Osteoblast (primary cell): ENCODE measurements at places on chromosomes 2 and 18. TPM values are rescaled to one million over a fixed set of nuclear protein-coding genes. Genes with fewer than 3 reads are reported as not detected.

GRCh38 chr18:44741511-44741910 is 60.8 kb downstream of the SETBP1 start:
- no peak overlapping the region for H3K4me3 ChIP-seq
- no peaks in the 10 kb centered on the region for H3K36me3 ChIP-seq
- H3K27me3 ChIP-seq = no peaks in the 10 kb centered on the region

Gene ANKRD30B
- 6.9 and 11.5 TPM in 2 replicates for total RNA-seq

Gene SPATS2L
- 74.6 and 85.2 TPM in 2 replicates for total RNA-seq

- no peak overlapping the region for H3K27ac ChIP-seq
- peaks cover 4% of the 10 kb centered on the region for H3K27me3 ChIP-seq
- DNase-seq = no peak
- H3K36me3 ChIP-seq = no peaks in the 10 kb centered on the region
- peaks cover 14% of the 10 kb centered on the region for H3K4me1 ChIP-seq
These were observed 5.6 kb downstream of the ARL4C start for GRCh38 chr2:234491281-234491680.

Gene TMEM150A
- 17.7 and 20.6 TPM in 2 replicates for total RNA-seq

DNA sequence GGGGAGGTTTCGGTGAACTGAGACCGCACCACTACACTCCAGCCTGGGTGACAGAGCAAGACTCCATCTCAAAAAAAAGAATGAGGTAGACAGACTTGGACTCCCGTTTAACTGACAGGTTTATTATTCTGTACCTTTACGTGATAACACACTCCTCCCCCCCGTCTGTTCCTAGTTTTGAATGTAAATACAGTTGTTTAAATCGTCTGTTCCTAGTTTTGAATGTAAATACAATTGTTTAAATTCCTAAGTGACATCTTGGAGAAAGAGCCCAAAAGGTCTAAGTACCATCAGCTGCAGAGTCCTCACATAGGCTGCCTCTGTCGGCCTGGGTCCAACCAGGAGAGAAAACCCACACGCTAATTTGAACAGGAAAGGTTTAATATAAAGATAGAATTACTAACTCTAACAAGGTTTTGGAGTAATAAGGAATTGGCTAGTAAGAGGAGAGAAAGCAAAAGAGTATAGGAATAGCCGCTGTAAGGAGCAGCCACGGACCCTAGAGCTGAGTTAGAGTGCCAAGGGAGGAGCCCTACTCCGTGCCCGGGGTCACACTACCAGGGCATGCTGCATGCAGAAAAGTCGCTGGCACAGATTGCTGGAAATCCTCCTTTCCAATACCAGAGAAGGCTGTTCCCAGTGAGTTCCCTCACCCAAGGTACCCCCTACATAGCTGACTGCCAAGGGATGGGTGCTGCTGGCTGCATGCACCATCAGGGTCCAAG is 83.5 kb upstream of the RANBP2 start:
- peaks cover 48% of the 10 kb centered on the region for H3K4me1 ChIP-seq
- no peaks in the 10 kb centered on the region for H3K27me3 ChIP-seq
- H3K36me3 ChIP-seq = no peaks in the 10 kb centered on the region

- H3K4me1 ChIP-seq = peaks cover 15% of the 10 kb centered on the region
- H3K4me3 ChIP-seq = no peak overlapping the region
- no peak for DNase-seq
- no peaks in the 10 kb centered on the region for H3K27me3 ChIP-seq
These were observed 63.8 kb downstream of the HAUS1 start for GRCh38 chr18:46167971-46168370.

GRCh38 chr2:236755278-236755840 is 185.7 kb downstream of the ACKR3 start:
- H3K4me1 ChIP-seq = peaks cover 6% of the 10 kb centered on the region
- no peaks in the 10 kb centered on the region for H3K36me3 ChIP-seq
- no peak overlapping the region for H3K4me3 ChIP-seq
- DNase-seq = no peak

DNA sequence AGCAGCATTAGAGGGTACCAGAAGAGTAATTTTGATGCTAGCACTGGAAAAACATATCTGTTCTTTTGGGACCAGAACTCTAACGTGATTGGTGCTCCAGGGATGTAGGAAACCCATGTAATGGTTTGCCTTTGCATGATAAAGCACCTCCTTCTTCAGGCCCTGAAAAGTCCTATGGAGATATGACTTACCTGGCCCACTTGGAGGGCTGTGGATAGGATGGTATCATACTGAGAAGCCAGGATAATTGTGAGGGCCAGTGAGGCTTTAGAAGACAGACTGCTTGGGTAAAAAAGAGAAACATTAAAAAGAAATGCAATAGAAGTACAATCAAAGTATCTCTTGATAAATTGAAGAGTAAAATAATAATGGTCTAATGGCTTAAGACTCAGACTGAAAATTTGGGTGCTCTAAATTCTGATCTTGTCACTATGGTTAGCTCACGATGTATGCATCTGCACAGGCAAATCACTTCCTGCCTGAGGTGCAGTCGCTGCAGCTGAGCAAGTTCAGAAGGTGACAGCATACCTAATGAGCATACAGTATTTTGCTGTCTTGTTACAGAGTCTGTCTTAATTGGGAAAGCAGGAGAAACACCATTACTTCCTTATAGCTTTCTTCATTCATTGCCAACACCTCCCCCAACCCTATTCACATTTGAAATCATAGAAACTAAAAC is 371.5 kb downstream of the NUP35 start:
- H3K36me3 ChIP-seq = no peaks in the 10 kb centered on the region
- no peaks in the 10 kb centered on the region for H3K4me1 ChIP-seq
- H3K4me3 ChIP-seq = no peak overlapping the region
- no peak overlapping the region for H3K27ac ChIP-seq

DNA sequence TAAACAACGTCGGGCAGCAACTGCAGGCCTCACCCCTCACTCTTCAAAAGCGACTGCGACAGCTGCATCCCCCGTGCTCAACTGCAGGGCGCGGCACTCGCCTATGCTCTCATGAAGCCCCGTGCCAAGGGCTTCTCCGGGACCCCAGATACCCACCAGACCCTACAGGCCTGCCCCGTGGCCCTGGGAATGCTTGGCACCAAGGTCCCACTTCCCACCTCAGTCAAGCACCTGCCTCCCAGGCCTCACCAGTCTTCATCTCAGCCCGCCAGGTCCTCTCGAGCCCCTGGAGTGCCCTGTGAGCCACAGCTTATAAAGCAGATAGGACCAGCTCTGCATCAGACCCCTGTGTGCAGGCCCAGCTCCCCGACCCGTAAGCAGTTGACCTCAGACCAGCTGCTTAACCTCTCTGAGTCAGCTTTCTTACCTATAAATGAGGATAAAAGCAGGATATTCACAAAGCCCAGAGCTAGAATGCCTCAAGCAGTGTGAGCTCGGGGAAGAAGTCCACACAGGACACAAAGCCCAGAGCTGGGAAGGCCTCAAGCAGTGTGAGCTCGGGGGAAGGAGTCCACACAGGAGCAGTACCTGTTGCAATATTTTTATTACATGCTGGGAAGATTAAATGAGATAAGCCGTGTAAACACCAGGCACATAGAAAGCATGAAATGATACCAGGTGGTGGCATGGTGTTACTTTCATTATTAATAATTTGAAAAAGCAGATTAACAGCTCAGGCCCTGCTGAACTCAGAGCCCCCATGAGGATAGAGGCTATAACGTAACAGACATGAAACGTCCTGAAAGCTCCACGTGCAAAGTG is 96.9 kb downstream of the HDAC4 start:
- no peaks in the 10 kb centered on the region for H3K36me3 ChIP-seq
- peak; percentile 14 for DNase-seq
- no peak overlapping the region for H3K4me3 ChIP-seq
- no peak overlapping the region for H3K27ac ChIP-seq
- no peaks in the 10 kb centered on the region for H3K27me3 ChIP-seq
- peaks cover 7% of the 10 kb centered on the region for H3K4me1 ChIP-seq

Gene CHST9
- total RNA-seq = not detected in 2 replicates

DNA sequence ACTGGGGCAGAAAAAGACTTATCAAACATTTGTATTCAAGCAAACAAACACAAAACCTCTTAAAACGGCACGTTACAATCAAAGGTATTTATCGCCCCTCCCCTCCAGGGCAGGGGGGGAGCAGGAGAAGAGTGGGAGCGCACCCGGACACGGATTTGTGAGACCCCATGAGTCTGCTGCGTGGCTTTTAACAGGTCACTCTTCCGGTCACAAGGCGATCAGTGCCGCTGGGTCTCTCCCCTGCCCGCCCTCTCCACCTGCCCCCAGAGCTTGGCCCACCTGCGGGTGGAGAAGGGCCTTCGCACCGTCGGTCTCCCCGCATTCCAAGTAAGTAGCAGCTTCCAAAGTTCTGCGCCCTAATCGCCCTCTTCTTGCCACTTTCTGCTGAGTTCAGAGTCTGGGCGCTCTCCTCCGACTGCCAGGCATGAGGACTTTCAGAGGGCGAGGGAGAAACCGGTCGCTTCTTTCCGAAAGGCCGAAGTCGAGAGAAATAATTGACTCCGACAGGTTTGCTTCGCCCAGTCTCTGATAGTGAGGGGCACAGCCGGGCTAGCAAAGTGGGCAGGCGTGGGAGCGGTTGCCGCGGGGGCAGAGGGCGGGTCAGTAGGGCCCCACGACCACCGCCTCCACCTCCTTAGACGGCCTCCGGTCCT is 800 bp downstream of the RPRM start:
- peak overlapping the region; percentile 64 for H3K4me3 ChIP-seq
- peaks cover 33% of the 10 kb centered on the region for H3K27me3 ChIP-seq
- H3K36me3 ChIP-seq = no peaks in the 10 kb centered on the region
- DNase-seq = peak; percentile 76
- H3K27ac ChIP-seq = no peak overlapping the region
- no peaks in the 10 kb centered on the region for H3K4me1 ChIP-seq

DNA sequence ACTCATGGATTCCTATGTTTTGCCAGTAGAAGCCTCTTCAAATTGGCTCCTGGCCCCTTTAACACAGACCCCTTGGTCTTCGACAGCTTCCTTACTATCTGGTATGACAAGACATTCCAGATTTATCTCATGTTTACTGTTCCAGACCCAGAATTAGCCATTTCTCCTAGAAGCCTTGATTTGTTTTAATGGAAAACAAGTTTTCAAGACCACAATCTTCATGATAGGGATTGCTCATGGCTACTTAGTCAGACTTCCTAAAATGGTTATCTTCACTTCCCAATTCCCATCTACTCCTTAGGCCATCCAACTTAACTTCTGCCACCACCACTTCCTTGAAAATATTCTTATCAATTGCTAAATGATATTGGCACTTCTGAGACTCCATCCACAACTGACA is 63.2 kb downstream of the TTC32 start:
- no peak overlapping the region for H3K27ac ChIP-seq
- H3K4me3 ChIP-seq = no peak overlapping the region
- DNase-seq = no peak
- no peaks in the 10 kb centered on the region for H3K36me3 ChIP-seq

Gene GKN2
- total RNA-seq = not detected in 2 replicates

GRCh38 chr2:203811491-203812221 is 55.9 kb upstream of the CTLA4 start:
- peak overlapping the region; percentile 100 for H3K27ac ChIP-seq
- H3K4me3 ChIP-seq = no peak overlapping the region

DNA sequence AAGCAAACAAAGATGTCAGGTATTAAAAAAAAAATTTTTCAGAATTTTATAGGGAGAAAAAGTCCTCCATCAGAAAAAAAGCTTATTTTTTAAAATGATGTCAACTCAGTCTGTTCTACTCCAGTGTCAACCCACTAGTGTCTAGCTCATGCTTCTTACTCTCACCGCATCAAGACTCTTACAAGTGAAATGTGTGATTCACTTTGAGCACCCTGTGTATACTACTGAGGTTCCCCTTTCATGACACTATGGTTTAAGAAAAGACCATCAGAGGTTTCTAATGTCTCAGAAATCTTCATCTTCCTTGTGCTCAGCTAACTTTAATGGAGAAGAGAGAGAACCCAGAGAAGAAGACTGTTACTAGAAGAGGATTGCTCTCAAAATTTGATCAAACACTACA is 43.4 kb downstream of the FEZ2 start:
- no peaks in the 10 kb centered on the region for H3K27me3 ChIP-seq
- no peak overlapping the region for H3K4me3 ChIP-seq
- DNase-seq = no peak
- peaks cover 46% of the 10 kb centered on the region for H3K4me1 ChIP-seq
- H3K27ac ChIP-seq = peak overlapping the region; percentile 76

Gene TMEM169
- total RNA-seq = 0.36 and 0.88 TPM in 2 replicates

Gene GALNT5
- total RNA-seq = 56.5 and 75.7 TPM in 2 replicates

Gene EMILIN2
- 4.3 and 5.0 TPM in 2 replicates for total RNA-seq

GRCh38 chr2:223725494-223725893 is 111.9 kb downstream of the AP1S3 start:
- no peaks in the 10 kb centered on the region for H3K27me3 ChIP-seq
- DNase-seq = peak; percentile 94

- no peaks in the 10 kb centered on the region for H3K27me3 ChIP-seq
- H3K27ac ChIP-seq = no peak overlapping the region
- H3K4me3 ChIP-seq = no peak overlapping the region
- DNase-seq = no peak
- peaks cover 11% of the 10 kb centered on the region for H3K4me1 ChIP-seq
- no peaks in the 10 kb centered on the region for H3K36me3 ChIP-seq
These were observed 9.2 kb downstream of the UXS1 start for GRCh38 chr2:106184857-106185256.

- H3K4me1 ChIP-seq = no peaks in the 10 kb centered on the region
- H3K36me3 ChIP-seq = peaks cover 23% of the 10 kb centered on the region
- H3K27me3 ChIP-seq = no peaks in the 10 kb centered on the region
- H3K27ac ChIP-seq = no peak overlapping the region
- H3K4me3 ChIP-seq = no peak overlapping the region
These were observed 12.6 kb downstream of the PIK3C3 start for GRCh38 chr18:41967680-41968079.
